Endothelial cell (in vitro differentiated cells): ENCODE measurements at places on chromosomes 6 and 20. TPM values are rescaled to one million over a fixed set of nuclear protein-coding genes. Genes with fewer than 3 reads are reported as not detected.

DNA sequence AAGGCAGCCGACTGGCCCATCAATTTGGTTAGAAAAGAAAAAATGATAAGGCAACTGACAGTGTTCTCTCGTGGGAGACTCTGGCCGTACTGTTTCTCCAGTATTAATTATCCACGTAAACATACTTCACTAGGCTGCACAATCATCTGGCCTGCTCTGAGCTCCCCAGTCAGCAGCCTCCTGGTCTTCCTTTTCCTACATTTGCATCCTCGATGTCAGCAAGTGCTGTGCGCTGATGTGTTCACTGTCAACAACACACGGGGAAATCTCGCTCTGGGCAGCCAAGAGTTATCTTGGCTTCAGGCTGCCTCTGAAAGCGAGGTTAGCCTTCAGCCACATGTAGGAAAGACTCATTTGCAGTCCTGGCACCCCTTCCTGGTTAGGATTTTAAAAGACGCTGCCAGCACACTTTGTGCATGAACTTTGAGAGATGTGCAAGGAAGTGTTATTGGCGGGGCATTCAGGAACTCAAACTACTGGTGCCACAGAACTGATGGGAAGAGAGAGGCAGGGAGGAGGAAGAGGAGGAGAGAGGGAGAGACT, 460.5 kb upstream of the ARID1B start:
- no peaks in the 10 kb centered on the region for H3K4me1 ChIP-seq
- DNase-seq = no peak
- no peak overlapping the region for H3K27ac ChIP-seq

DLK2 gene
- 0.18 TPM for total RNA-seq

GRCh38 chr20:49868964-49869363, 46.4 kb downstream of the SPATA2 start:
- no peak overlapping the region for H3K4me3 ChIP-seq
- H3K4me1 ChIP-seq = peaks cover 22% of the 10 kb centered on the region
- H3K36me3 ChIP-seq = peaks cover 3% of the 10 kb centered on the region
- H3K27ac ChIP-seq = peak overlapping the region; percentile 68
- DNase-seq = no peak

- H3K36me3 ChIP-seq = no peaks in the 10 kb centered on the region
- no peak overlapping the region for H3K27ac ChIP-seq
- no peak for DNase-seq
- no peaks in the 10 kb centered on the region for H3K27me3 ChIP-seq
Measured at GRCh38 chr20:2156666-2157624, 55.3 kb downstream of the STK35 start.

DNA sequence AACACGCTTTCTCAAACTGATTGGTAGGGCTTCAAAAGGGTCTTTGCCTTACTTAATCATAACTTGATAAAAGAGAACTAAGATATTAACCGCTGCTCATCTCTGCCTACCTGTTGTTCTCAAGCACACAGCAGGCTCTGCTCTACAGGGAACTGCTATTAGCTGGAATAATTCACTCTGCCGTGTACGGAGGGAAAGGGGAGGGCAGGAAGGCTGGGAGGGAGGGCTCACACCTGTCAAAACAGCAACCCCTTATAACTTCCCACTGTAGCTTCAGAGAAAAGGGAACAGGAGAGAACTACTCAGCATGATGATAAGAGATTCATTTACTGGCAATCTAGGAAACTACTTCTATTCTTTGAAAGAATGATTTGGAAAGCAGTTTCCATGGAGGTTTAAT, 75.1 kb downstream of the ZMYND8 start:
- peak overlapping the region; percentile 55 for H3K27ac ChIP-seq
- H3K4me3 ChIP-seq = no peak overlapping the region
- H3K36me3 ChIP-seq = peaks cover 48% of the 10 kb centered on the region
- DNase-seq = no peak
- H3K4me1 ChIP-seq = peaks cover 21% of the 10 kb centered on the region
